ENCODE measurements at places on chromosomes 6 and 20. TPM values are rescaled to one million over a fixed set of nuclear protein-coding genes. Genes with fewer than 3 reads are reported as not detected.

DNA sequence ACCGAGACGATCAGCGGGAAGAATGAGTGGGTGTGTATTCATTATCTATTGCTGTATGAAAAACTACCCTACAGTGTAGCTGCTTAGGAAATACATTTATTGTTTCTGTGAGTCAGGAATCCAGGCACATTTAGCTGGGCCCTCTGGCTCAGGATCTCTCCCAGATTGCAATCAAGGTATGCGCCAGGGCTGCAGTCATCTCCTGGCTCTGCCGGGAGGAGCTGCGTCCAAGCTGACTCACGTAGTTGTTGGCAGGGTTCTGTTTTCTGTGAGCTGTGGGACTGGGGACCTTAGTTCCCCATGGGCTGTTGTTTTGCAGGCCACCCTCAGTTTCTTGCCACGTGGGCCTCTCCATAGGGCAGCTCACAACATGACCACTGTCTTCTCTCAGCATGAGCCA, 68.2 kb upstream of the FUCA2 start:
- H3K4me1 ChIP-seq: no peaks in the 10 kb centered on the region
- no peak overlapping the region for H3K4me3 ChIP-seq
- H3K27me3 ChIP-seq: peaks cover 2% of the 10 kb centered on the region
- peaks cover 7% of the 10 kb centered on the region for H3K36me3 ChIP-seq
- DNase-seq: no peak

GRCh38 chr6:150336299-150336698, 32.5 kb upstream of the IYD start:
- no peak for DNase-seq
- no peak overlapping the region for H3K4me3 ChIP-seq
- H3K4me1 ChIP-seq: no peaks in the 10 kb centered on the region
- H3K36me3 ChIP-seq: no peaks in the 10 kb centered on the region
- no peak overlapping the region for H3K27ac ChIP-seq
- peaks cover 1% of the 10 kb centered on the region for H3K27me3 ChIP-seq

DNA sequence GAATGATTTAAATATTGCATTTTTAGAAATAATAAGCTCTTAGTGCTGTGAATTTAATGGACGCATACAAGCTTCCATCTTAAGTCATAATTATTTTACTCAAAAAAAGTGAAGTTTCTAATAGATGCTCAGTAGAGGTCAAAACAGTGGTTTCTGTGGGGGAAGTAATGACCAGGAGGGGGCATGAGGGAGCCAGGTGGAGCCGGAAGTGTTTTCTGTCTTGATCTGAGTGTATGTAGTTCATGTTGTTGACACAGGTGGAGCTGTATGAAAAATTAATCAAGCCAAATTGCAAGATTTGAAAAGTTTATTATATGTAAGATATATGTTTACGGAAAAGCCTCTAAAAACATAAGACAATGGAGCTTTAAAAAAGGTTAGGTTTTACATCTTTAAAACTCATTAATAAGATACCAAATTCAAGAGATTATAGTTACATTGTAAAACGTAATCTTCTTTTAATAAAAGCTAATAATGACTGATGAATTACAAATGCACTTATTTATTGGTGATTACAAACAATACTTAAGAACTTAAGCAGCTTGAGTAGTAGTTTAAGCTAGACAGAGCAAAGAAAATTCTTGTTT, 68.0 kb downstream of the PLAGL1 start:
- peaks cover 6% of the 10 kb centered on the region for H3K27me3 ChIP-seq
- H3K27ac ChIP-seq: peak overlapping the region; percentile 67
- H3K4me1 ChIP-seq: peaks cover 30% of the 10 kb centered on the region
- peaks cover 17% of the 10 kb centered on the region for H3K36me3 ChIP-seq

DNA sequence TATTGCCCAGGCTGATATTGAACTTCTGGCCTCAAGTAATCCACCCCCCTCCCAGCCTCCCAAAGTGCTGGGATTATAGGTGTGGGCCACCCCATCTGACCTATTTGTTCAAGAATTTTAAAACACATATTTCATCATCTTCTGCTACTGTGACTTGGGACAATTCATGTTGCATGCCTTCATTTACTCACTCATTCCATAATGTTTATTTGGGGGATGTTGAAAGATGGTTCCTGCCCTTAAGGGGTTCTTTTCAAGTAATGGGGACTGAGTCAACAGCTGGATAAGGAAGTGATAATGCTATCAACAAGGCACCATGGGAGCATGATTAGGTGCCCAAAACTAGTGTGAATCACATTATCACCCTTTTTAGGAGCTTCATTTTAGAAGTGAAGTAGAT, 62.0 kb downstream of the CRYBG1 start:
- H3K36me3 ChIP-seq: no peaks in the 10 kb centered on the region
- H3K4me1 ChIP-seq: peaks cover 4% of the 10 kb centered on the region
- no peak overlapping the region for H3K27ac ChIP-seq

DNA sequence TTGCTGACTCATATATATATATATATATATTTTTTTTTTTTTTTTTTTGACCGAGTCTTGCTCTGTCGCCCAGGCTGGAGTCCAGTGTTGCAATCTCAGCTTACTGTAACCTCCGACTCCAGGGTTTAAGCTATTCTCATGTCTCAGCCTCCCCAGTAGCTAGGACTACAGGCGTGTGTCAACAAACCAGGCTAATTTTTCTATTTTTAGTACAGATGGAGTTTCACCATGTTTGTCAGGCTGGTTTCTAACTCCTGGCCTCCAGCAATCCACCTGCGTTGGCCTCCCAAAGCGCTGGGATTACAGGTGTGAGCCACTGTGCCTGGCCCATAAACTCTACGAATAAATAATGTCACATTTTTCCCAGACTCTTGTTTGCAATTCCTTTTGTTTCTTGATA, 4.8 kb downstream of the LRP11 start:
- H3K27ac ChIP-seq: no peak overlapping the region
- peaks cover 10% of the 10 kb centered on the region for H3K27me3 ChIP-seq
- H3K36me3 ChIP-seq: peaks cover 6% of the 10 kb centered on the region

- H3K4me3 ChIP-seq: peak overlapping the region; percentile 93
- H3K27ac ChIP-seq: no peak overlapping the region
- no peak for DNase-seq
- H3K4me1 ChIP-seq: peaks cover 3% of the 10 kb centered on the region
Observed at GRCh38 chr6:142300758-142301650, 803 bp upstream of the ADGRG6 start.

KHDC1L gene
- not detected for total RNA-seq

GJA10 gene
- not detected for total RNA-seq

SIRPG gene
- total RNA-seq: not detected

All from endothelial cell (in vitro differentiated cells).